ENCODE measurements at places on chromosomes 13 and 19.

DNA sequence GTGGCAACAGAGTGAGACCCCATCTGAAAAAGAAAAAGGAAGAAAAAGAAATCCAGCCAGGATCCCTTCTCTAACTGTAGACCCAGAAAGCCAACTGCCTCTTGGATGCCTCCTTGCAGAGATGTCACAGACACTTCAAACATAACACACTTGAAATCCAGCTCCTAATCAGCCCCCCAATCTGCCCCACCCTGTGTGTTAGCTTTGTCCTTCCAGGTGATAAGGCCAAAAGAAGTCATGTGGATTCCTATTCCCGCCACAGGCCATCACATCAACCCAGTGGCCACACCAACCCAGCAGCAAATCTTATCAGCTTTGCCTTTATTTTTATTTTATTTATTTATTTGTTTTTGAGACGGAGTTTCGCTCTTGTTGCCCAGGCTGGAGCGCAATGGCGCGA is 8.1 kb downstream of the BEST2 start:
- no peak for DNase-seq

DNA sequence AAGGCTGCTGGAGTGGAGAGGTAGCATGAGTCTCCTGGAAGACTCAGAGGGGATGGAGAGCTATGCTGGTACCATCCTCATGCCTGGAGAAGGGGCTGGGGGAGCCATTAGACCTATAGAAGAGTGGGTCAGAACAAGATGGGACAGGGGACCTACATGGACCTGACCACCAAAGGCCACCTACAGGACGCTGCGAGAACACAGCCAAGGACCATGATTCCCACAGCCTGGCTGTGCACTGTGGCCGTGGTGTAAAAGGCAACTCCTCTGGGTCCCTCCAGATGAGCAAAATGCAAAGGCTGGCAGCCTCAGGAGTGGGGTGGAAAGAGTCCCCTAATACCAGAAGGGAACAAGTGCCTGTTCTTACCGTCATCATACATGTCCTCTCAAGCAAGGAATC is 216.2 kb downstream of the SLC7A1 start:
- no peak for DNase-seq

DNA sequence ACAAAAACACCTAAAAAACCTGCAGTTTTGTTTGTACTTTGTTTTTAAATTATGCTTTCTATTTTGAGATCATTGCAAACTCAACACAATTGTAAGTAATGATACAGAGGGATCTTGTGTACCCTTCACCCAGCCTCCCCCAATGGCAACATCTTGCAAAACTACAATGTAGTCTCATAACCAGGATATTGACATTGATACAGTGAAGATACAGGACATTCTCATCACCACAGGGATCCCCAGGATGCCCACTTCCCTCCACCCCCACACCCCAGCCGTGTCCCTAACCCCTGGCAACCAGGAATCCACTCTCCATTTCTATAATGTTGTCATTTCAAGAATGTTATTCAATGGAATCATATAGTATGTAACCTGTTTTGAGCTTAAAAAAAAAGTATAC is 10.3 kb upstream of the C5AR2 start:
- no peak for DNase-seq

DNA sequence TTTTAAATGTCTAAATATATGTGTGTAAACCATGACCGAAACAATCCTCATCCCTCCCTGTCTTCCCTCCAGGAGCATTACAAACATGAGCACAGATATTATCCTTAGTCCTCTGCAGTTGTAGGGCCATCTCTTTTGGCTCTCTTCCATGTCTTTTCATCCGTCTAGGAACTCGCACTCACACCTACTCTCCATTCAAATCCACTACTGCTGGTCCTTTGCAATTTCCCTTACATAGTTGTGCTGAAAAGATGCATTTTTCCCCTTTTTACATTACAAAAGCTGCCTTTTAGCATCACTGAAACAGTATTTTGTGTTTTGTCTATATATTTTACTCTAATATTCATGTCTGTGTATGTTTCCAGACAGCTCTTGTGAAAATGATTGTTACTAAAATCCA is 237.8 kb downstream of the DACH1 start:
- no peak for DNase-seq

DNA sequence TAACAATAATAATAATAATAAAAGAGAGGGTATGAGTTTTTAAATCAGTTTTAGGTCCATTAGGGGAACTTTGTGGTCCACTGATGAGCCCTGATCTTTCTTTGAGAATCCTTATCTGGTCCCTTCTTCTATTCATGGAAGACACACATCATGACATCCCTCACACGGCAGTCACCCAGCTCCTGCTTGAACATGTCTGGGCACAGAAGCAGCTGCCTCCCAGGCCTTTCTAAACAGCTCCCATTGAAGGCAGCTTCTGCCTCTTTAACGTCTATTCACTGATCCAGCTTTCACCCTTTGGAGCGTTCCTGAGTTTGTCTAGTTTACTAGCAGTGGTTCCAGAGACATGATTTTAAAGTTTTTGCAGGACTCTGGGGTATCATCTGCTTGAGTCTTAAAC is 42.6 kb upstream of the STK24 start:
- DNase-seq = no peak

DNA sequence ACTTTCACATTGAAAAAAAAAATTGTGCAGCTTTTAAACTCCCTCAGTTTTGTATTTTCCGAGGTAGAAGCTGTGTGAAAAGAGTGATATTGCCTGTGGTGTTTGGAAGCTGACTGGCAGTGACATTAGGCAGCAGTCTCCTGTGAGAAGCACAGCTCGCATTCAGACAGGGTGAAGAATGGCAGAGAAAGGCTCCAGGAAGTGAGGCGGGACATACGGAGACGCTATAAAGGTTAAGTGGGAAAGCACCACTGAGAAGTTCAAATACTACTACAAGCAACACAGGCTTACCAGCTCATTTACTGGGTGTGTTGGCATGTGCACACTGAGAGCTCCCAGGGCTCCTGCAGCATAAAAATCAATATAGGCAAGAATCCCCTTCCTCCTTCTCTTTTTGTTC is 88.4 kb downstream of the RXFP2 start:
- DNase-seq = no peak

Data from T follicular helper cell (primary cell).